ENCODE measurements at places on chromosomes 2 and 18.

GRCh38 chr2:23096906-23097602 lies 287.9 kb upstream of the KLHL29 start:
- DNase-seq, result no peak

GRCh38 chr2:210162466-210163124 lies 8.6 kb downstream of the KANSL1L start:
- no peak for DNase-seq

- no peak for DNase-seq
Observed at GRCh38 chr2:238427435-238428162, 872 bp downstream of the ASB1 start.

DNA sequence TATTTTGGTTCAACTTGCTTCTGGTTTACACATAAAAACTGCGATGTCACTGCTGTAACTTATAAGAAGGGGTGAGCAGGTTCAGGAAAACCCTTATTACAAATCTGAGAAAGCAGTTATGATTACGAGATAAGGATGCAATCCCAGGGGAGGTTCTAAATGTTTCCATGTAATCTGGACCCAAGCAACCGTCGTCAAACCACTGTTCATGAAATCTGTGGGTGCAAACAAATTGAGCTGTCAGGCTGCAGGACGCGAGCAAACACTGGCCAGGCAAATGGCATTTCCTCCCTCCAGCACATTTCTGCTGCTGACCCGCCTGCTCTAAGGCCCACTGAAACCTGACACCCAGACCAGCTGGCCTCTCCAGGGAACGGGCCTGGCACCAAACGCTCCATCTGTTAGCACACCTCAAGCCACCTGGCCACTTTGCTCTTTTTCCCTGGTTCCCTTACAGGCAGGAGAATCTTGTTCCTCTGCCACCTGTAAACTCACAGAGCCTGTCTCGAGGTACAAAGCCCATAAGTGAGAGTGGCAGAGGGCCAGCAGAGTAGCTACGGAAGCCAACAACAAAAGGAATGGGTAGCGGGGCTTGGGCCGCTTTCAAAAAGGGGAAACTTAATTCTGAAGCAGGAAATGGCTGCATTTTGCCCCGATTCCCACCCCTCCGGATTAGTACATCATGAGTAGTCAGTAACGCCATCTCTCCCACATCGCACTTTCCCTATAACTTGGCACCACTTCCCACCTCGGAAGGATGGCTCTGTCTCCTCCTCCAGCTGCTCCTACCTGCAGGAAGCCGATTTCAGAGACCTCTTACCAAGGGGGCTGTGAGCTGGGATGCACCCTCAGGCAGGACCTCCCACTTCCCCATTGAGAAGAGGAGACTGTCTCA lies 26.5 kb downstream of the CRACDL start:
- DNase-seq, result no peak

DNA sequence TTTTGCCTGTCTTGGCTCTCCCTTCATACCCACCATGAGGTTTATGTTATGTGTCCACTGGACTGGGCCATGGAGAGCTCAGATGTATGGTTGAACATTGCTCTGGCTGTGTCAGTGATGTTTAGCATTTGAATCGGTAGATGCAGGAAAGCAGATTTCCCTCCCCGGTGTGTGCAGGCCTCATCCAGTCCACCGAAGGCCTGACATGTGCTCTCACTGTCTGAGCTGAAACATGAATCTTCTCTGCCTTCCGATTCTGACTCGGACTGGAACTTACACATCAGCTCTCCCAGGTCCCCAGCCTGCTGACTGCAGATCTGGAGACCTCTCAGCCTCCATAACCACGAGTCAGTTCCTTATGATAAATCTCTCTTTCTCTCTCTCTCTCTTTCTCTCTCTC lies 72.4 kb upstream of the SLC66A3 start:
- DNase-seq, result no peak

DNA sequence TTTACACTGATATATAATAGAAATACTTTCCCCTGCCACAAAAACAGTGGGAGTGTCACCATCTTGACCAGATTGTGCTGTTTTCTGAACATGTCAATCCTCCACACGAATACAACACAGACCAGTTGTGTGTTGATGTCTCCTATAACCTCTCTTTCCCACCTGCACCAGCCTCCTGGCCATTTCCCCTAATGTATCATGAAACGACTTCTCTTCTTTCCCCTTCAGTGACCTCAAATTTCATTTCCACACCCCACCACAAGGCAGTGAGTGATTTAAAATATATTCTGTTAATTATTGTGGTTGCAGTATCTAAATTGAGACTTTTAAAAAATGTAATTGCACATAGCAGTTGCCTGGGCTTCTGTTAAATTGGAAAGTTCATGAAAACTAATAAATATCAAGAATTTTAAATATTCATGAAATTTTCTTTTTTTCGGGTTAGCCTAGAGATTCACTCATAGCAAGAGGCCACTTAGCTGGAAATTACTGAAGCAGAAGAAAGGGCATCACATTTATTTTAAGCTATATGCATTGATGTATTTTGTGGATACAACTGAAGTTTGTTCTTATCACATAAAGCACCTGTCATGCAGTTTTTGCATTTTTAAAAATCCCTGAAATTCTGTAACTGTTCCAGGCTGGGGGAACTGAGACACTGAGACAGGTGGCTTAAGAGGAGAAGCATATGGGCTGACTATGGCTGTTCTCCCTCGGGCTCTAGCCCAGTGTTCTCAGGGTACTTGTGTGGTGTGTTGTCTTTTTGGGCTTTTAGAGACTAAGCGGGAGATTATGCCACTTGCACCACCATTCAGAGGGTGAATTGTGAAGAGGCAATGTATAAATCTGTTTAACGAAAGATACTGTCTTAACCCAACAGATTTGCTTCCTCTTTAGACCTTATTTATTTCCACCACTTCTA lies 15.9 kb downstream of the FAM171B start:
- no peak for DNase-seq

DNA sequence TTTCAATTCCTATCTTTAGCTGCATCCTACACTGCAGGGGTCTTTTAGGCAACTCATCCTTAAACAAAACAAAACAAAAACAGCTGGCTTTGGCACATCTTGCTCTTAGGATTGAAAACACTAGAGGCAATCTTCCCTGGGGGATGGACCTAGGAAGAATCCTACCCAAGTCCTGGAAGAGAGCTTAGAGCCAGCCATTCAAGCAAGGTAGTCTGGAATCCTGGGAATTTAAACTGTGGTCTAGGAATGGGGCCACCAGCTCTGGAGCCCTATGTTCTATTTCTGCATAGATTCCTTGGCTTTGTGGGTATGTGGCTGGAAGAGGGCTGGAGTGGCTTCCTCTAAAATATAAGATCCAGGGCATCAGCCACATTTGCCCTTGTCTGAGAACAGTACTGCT lies 27.7 kb downstream of the MYL1 start:
- DNase-seq, result no peak

DNA sequence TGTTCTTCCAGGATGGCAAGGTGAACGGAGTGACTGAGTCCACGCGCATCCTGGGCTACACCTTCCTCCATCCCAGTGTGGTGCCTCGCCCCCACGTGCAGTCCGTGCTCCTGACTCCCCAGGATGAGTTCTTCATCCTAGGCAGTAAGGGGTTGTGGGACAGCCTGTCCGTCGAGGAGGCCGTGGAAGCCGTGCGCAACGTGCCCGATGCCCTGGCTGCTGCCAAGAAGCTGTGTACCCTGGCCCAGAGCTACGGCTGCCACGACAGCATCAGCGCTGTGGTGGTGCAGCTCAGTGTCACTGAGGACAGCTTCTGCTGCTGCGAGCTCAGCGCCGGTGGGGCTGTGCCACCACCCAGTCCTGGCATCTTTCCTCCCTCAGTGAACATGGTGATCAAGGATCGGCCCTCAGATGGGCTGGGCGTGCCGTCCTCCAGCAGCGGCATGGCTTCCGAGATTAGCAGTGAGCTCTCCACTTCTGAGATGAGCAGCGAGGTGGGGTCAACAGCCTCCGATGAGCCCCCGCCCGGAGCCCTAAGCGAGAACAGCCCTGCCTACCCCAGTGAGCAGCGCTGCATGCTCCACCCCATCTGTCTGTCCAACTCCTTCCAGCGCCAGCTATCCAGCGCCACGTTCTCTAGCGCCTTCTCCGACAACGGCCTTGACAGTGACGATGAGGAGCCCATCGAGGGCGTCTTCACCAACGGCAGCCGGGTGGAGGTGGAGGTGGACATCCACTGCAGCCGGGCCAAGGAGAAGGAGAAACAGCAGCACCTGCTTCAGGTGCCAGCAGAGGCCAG lies 263.1 kb downstream of the PHLPP1 start:
- no peak for DNase-seq

- no peak for DNase-seq
Observed at GRCh38 chr2:238160206-238161129, 1.7 kb downstream of the ERFE start.

GRCh38 chr2:208426412-208427045 lies 19.9 kb downstream of the PTH2R start:
- no peak for DNase-seq

DNA sequence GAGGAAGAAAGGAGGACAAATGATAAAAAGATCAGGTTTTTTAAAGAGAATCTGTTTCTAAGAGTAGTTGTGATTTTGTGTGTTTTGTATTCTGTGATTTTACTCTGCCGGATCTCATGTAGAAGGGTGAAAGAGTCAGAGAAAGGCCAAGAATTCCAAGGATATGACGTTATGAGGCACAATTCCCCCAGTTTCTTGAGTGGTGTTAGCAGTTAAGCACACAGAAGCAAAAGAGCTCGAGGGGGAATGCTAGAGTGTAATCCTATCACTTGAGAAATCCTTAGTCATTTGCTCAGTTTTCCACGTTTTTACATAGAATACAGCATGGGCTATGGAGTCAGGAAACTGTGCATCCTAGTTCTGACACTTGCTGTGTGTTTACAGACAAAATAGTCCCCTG lies 34.8 kb downstream of the METTL4 start:
- DNase-seq, result no peak

GRCh38 chr2:136363900-136364299 lies 246.0 kb upstream of the CXCR4 start:
- DNase-seq, result no peak

GRCh38 chr18:73887801-73888200 lies 259.8 kb downstream of the FBXO15 start:
- no peak for DNase-seq

GRCh38 chr18:70429847-70430500 lies 141.1 kb downstream of the SOCS6 start:
- DNase-seq, result no peak

DNA sequence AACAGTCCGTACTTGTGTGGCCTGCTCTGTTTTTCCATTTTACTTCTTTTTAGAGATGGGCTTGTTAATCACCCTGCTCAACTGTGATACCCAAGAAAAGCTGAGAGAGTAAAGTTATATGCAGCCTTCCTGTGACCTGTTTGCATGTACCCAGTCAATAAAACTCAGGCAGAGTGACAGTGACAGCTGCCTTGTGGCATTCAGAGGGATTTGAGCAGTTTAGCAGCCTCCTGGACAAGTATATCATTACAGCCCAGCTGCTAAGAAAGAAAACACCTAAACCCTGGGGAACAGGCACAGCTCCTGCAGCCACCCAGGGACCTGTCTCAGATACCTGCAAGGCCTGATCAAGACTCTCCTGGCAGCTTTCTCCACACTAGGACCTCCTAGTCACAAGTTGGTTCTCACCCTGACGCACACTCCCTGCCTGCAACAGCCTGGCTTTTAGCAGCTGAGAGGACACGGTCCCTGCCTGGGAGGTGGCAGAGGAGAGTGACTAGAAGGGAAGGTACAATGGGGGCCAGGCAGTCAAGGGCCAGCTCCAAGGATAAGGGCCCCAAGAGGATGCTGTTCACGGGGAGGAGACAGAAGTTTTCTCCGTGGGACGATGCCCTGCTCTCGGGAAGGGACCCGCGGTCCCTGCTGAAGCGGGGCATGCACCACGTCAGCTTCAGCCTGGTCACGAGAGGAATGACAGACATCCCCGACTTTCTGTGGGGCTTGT lies at the start of gene LRRC30:
Gene LRRC30, plus strand, starts transcription at position 464 of the 724 bp plus-strand sequence. Its CDS starts 50 bp downstream, at position 514.
- no peak for DNase-seq

DNA sequence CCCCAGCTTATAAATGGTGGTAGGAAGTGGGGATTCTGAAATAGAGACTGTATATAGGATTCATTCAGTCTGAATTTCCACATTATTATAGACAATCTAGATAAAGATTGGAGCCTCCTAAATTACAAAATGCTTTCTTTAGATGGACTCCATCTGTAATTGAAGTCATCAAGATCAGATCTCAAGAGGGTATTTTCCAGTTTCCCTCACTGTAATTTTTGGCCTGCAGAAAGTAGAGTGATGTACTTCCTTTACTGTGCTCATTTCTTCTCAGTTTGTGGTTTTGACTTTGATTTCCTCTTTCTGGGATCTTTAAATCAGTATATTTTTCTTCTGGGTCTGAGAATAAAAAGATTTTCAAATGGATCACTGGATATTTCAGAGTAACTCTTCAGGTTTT lies 7.2 kb downstream of the BABAM2 start:
- DNase-seq, result no peak

DNA sequence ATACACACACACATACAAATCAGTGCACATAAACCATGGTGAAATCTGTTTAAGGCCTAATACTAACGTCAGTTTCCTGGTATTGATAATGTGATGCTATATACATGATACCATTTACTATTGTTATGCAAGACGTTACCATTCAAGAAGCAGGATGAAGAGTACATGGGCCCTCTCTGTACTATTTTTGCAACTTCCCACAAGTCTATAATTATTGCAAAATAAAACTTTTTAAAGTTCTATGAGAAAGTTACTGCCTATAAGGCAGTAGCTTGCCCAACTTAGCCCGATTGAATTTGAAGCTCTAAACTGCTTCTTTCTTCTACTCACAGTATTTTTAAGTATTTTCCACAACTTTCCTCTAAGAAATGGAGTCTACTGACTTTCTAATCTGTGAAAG lies 74.0 kb downstream of the BCL2 start:
- DNase-seq, result no peak

- DNase-seq, result no peak
Observed at GRCh38 chr2:28387082-28387960, 5.3 kb upstream of the FOSL2 start.

GRCh38 chr2:61029533-61029932 lies 11.5 kb upstream of the PUS10 start:
- DNase-seq, result no peak

- no peak for DNase-seq
Observed at GRCh38 chr2:155099784-155100183, 401.3 kb downstream of the KCNJ3 start.

- DNase-seq, result no peak
Observed at GRCh38 chr2:191297033-191297432, 51.8 kb downstream of the MYO1B start.

GRCh38 chr2:83063511-83063910 lies 1395.6 kb downstream of the SUCLG1 start:
- DNase-seq, result no peak

Measured in KG1 (cell line).